Karpas-422 (cell line): ENCODE measurements at places on chromosomes 16 and 17. TPM values are rescaled to one million over a fixed set of nuclear protein-coding genes. Genes with fewer than 3 reads are reported as not detected.

DNA sequence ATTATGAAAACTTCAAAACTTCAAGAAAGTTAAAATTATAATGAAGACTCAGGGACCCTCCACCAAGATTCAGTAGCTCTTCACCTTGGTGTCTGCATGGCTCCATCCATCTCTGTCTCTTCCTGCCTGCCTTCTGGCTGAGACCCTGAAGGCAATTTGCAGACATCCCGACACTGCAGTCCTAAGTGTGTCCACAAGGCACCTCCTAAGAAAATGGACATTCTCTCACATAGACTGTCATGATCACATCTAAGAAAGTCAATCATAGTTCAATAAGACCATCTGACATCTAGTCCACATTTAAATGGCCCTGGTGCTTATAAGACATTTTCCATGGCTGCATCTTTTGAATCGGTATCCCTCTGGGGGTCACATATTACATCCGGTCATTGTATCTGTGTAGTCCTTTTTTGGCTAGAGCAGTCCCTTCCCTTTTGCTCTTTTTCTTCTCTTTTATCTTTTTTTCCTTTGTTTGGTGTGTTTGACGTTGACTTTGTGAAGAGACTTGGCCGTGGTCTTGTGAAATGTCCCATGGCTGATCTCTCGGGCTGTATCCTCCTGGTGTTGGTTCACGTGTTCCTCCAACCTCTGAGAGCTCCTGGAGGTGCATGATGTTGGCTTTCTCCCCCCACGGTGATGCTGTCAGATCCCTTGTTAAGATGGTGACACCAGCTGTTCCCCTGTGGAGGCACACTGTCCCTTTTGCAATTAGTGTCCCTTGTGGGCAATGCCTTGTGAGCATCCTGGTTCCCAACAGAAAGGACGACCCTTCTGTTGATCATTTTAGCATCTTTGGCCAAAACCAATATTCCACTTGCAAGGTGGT, 5.0 kb upstream of the TNFRSF13B start:
- H3K36me3 ChIP-seq = no peaks in the 10 kb centered on the region
- DNase-seq = no peak
- H3K27ac ChIP-seq = no peak overlapping the region
- peaks cover 3% of the 10 kb centered on the region; the same call in 1 of the 2 replicates for H3K27me3 ChIP-seq

DNA sequence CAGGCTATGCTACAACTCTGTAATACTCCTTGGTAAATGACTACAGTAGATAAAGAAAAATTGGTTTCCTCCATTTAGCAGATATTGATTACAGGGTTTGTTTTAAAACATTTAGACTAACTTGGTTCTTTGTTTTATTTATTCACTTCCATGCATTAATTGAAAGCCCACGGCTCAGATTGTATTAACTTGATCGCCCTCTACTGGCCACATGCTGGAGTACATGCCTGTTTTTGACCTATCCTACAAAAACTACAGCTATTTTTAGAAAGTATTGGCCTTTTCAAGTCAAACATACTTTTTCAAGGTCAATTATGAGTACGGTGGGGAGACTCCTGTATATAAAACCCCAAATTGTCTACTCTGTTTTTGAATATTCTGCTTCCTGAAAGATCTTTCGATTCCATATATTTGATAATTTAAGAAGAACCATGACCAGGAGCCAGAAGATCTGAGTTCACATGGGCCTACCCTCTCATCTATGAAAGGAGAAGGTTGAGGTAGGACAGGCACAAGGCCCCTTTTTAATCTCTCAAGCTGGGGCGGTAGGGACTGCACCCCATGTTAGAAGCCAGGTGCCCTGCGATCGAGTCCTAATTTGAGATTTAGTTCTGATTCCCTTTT, 51.8 kb downstream of the CA10 start:
- no peak overlapping the region for H3K4me3 ChIP-seq
- H3K27ac ChIP-seq = no peak overlapping the region
- peak; percentile 84 for DNase-seq
- no peaks in the 10 kb centered on the region for H3K36me3 ChIP-seq
- H3K27me3 ChIP-seq = no peaks in the 10 kb centered on the region

- no peaks in the 10 kb centered on the region for H3K36me3 ChIP-seq
- DNase-seq = peak; percentile 80
- no peak overlapping the region for H3K27ac ChIP-seq
- no peaks in the 10 kb centered on the region for H3K27me3 ChIP-seq
These were observed 56.0 kb downstream of the TNFRSF13B start for GRCh38 chr17:16915752-16916556.

Gene VPS35
- total RNA-seq = 47.5 and 91.1 TPM in 2 replicates

DNA sequence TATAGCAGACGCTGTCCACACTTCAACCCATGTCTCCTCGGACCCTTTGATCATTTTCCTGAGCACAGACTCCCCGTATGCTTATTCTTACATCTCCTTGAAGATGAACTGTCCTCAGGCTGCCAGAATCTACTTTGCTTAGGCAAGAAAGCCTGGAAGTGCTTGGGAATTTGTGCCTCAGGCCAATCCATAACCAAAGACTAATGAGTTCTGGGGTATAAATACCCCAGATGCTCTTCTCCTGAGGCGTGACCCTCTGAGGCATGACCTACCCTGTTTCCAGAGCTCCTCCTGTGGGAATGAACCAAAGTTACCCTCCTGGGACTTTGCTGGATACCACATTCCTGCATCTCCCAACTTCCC, 10.1 kb upstream of the TEKT3 start:
- no peak overlapping the region for H3K27ac ChIP-seq
- no peaks in the 10 kb centered on the region for H3K4me1 ChIP-seq
- DNase-seq = no peak

GRCh38 chr16:9763505-9763904, 418.7 kb downstream of the GRIN2A start:
- no peak for DNase-seq
- H3K4me3 ChIP-seq = no peak overlapping the region
- H3K36me3 ChIP-seq = no peaks in the 10 kb centered on the region
- H3K27ac ChIP-seq = no peak overlapping the region

Gene CAVIN1
- not detected in 2 replicates for total RNA-seq

GRCh38 chr17:69997332-69997731, 77.7 kb upstream of the KCNJ16 start:
- H3K4me1 ChIP-seq = no peaks in the 10 kb centered on the region
- no peaks in the 10 kb centered on the region; the same call in 1 of the 2 replicates for H3K36me3 ChIP-seq
- H3K27ac ChIP-seq = no peak overlapping the region

Gene NAGS
- 2.4 and 4.3 TPM in 2 replicates for total RNA-seq

- no peak overlapping the region for H3K4me3 ChIP-seq
- DNase-seq = no peak
- H3K36me3 ChIP-seq = no peaks in the 10 kb centered on the region
- no peak overlapping the region for H3K27ac ChIP-seq
- H3K27me3 ChIP-seq = no peaks in the 10 kb centered on the region; the same call in 1 of the 2 replicates
These were observed 146.8 kb downstream of the SOX9 start for GRCh38 chr17:72267601-72268000.

DNA sequence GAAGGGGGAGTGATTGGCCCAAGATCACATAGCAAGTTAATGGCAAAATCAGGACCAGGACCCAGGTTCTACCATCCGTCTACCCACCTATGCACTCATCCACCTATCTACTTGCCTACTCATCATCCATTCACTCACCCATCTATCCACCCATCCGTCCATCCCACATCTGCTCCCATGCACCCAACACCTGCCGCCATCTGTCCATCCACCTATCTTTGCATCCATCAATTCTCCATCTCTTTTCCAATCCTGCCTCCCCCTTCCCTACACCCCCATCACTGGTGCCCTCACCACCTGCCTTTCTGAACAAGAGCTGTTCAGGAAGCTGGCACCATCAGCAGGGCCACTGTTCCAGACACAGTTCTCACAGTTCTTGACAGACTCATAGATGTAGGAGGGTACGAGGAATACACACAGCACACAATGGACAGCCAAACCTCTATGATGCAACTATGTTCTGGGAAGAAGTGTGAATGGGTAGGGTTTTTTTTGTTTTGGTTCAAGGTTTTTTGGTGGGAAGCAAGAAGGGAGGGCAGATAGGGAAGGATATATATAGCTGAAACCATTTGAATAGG, 4.5 kb downstream of the SAMD14 start:
- DNase-seq = no peak
- H3K27me3 ChIP-seq = no peaks in the 10 kb centered on the region
- H3K4me1 ChIP-seq = no peaks in the 10 kb centered on the region
- no peaks in the 10 kb centered on the region for H3K36me3 ChIP-seq
- H3K27ac ChIP-seq = no peak overlapping the region
- H3K4me3 ChIP-seq = no peak overlapping the region
